ENCODE measurements at places on chromosomes 1 and 21.

DNA sequence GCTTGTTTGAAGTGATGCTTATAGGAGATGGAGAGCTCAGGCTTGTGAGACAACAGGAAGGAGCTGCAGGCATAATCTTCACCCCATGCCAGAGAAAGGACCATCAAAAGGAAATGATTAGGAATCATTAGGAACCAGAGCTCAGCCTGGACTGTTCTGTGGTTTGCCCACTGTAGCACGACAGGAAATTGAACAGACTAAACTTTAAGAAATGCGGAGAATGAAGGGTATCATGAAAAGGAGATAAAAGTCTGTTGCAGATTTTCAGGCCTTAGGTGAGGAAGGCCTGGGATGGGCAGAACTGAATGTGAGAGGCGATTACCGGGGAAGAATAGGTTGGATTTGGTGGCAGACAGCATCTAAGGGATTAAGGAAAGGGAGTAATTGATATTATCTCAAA, 292.0 kb upstream of the PLXNA2 start:
- no peak for DNase-seq

DNA sequence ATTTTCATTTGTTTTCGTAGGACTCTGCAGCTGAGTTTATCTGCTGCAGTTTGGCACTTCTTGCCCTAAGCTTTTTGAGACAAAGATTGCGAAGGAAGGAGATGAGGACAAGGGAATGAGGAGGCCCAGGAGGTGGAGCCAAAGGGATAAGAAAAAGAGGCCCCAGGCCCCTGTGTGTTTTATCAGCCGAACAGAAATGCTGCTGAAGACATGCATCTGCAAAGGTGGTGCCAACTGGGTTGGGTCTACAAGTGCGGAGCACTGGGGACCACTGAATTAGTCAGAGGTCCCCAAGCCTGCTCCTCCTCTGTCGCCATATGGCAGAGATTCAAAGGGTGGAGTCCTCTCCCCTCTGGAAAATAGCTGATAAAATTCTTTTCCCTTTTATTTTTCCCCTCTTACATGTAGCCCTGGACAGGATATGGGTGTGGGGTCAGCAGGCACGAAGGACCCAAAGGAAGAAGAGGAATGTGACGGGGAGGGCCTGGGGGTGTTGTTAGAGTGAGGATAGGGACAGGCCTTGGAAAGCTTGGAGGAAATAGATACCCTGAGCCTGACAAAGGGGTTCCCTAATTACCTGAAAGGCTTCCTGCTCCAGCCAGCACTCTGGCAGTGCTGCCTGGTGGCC, 2.7 kb downstream of the CD34 start:
- no peak for DNase-seq

- DNase-seq, result no peak
These were observed 6.0 kb downstream of the KLHDC8A start for GRCh38 chr1:205350691-205351141.

GRCh38 chr1:113178106-113178505, 105.1 kb downstream of the LRIG2 start:
- no peak for DNase-seq

- no peak for DNase-seq
These were observed 134.2 kb downstream of the TLR5 start for GRCh38 chr1:223008808-223009207.

- DNase-seq, result no peak
These were observed 2587.5 kb upstream of the TPTE start for GRCh38 chr21:7933923-7934322.

- no peak for DNase-seq
These were observed 45.9 kb downstream of the PLXNA2 start for GRCh38 chr1:208198236-208198635.

DNA sequence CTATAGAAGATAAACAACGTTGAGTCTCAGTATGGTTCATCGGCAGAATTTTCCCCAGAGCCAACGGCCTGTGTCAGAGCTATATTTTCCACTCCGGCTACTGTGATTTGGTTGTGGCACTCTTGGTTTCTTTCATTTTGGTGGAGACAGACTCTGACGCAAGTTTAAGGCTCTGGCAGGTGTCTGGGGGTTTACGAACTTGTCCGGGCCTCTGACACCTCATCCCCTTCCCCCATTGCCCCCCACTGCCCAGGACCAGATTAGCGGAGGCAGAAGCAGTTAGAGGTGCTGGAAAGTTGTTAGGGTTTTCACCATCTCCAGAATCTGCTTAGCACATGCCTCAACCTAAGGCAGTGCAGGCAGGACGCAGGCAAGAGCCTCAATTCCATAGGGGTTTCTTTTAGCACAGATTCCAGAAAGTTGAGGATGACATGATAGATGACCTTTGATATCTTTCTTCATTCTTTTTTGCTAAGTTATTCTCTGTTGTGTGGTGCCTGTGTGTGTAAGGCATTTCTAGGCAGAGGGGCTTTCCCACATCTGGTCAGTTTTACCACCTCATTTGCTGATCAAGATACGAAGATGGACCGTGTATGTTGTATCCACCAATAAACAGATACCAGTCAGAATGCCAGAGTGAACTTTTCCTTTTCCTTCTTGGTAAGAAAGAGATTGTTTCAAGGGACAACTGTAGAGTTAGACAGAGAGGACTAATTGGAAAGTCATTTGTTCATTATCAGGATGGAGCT, 18.4 kb upstream of the IL10 start:
- DNase-seq, result no peak

GRCh38 chr1:223224465-223224864, 81.4 kb upstream of the TLR5 start:
- no peak for DNase-seq

- DNase-seq, result no peak
These were observed 211.9 kb upstream of the EDN2 start for GRCh38 chr1:41696381-41696780.

- peak; percentile 97 for DNase-seq
These were observed 186.1 kb downstream of the NTNG1 start for GRCh38 chr1:107326824-107327445.

GRCh38 chr1:227796359-227796915, 19.0 kb upstream of the PRSS38 start:
- DNase-seq, result no peak

GRCh38 chr1:234922987-234923386, 205.7 kb downstream of the TOMM20 start:
- no peak for DNase-seq

GRCh38 chr1:81458186-81458585, 342.5 kb upstream of the ADGRL2 start:
- no peak for DNase-seq

DNA sequence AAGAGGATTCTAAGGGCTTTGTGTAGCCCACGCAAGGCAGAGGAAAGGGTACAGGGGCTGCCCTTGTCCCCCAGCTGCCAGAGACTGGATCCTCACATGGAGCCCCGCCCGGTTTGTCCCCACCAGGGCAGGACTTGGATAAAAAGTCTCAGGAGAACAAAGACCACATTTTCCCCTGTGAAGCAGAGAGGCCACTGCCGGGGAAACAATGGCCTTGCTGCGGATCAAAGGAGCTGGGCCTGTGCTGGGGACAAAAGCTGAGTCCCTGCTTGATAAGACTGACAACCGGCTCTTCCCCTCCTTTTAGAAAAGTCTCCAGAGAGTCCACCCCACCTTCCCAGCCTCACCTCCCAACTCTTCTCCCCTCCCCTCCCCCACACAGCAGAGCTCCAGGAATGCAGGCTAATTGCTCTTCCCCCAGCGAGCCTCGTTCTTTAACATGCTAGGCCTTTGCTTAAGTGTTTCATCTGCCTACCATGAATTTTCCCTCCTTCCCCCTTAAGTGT, 142.4 kb downstream of the PLPP3 start:
- DNase-seq, result no peak

GRCh38 chr1:78088015-78088414, 42.2 kb downstream of the GIPC2 start:
- no peak for DNase-seq

GRCh38 chr1:212188599-212189351, 96.4 kb upstream of the PPP2R5A start:
- DNase-seq, result no peak

DNA sequence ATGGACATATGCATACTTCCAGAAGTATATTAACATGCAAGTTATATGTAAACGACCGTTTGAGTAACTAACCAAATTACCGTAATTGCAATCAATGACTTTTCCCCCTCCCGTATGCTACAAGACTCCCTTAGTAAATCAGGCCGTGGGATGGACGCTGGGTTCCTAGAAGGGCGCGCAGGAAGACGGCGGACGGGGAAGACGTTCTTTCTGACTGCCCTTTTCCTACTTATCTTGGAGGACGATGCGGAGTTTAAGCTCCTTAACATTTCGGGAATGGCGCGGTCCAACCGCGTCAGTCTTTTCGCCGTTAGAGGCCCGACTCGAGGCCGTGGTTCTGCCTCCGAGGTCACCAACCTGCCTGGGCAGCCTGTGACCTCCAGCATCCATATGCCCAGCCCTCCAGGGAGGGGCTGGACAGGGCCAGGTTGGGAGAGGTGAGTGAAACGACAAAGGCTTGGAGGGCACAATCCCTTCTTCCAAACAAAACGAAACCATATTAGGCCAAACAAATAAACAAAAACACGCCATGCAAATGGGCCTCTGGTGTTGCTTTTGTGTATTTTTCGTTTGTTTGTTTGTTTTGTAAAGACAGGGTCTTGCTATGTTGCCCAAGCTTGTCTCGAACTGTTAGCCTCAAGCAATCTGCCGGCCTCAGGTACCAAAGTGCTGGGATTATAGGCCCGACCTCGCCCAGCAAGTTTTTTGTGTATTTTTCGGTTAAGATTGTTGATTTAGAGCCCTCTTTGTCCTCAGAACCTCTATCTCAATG, 873 bp upstream of the PI4KB start:
- no peak for DNase-seq

DNA sequence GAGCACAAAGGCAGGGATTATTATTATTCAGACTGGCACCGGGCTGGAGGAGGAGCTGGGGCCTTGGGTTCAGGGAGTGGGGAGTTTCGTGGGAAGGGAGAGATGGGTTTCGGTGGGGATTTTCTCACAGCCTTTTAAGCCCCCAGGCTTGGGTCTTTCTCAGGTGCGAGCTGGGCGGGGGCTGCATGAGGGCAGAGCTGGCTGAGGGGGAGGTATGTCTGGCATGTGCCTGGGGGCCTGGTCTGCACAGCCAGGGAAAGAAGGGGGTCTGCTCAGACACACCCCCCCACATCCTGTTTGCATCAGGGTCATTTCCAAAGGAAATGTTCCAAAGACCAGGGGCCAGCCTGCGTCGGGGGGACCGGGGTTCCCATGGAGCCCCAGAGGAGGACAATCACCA, 21.6 kb downstream of the GRHL3 start:
- DNase-seq, result no peak

GRCh38 chr1:26852701-26853100, 10.2 kb upstream of the SFN start:
- no peak for DNase-seq

DNA sequence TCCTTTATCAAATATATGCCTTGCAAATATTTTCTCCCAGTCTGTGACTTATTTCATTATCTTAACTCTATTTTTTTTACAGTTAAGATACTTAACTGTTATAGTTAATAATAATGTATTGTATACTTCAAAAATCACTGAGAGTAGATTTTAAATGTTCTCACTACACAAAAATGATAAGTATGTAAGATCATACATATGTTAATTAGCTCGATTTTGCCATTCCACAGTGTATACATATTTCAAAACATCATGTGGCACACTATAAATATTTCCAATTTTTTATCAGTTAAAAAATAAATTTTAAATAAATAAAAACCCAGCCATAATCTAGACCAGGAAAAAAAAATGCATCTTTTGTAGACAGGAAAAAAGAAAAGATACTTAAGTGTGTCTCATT, 27.2 kb downstream of the CTTNBP2NL start:
- DNase-seq, result no peak

DNA sequence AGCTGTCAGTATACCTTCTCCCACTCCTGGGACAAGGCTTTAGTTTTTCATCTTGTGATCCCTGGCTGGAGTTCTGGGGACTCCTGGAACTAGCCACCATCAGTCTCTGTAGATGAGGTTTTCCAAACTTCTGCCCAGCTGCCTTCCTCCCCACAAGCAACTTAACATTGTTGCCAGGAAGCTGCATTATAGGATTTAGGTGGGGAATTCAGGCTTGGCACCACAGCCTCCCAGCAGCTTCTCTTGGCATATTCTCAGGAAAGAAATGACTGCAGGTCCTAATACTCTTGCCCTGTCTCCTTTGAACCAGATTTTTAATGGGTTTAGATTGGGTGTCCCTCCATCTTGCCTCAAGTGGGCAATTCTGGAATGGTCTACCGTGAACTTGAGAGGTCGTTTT, 18.6 kb upstream of the KCNQ4 start:
- no peak for DNase-seq

DNA sequence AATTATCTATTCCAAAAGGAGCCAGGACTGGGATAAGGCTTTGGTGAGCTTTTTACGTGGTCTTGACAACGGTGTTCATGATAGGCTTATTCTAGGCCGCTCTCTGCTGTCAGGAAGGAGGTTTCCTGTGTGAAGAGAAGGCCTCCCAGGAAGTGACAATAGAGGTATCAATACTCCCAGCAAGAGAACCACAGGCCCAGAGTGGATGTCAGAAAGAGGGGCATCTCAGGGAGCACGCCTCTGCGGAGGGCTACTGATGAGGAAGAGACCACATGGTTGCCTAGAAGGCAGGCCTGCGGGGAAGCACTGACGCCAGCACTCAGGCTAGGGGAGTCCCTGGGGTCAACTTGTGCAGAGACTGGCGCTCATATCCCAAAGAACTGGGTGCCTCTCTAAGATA, 60.4 kb downstream of the ITPKB start:
- DNase-seq, result no peak

- no peak for DNase-seq
These were observed 10.6 kb downstream of the CNR2 start for GRCh38 chr1:23902321-23903278.

- no peak for DNase-seq
These were observed 114.7 kb downstream of the ACTL8 start for GRCh38 chr1:17869815-17870214.

- DNase-seq, result no peak
These were observed 90.1 kb downstream of the ATP1B1 start for GRCh38 chr1:169196581-169196980.

DNA sequence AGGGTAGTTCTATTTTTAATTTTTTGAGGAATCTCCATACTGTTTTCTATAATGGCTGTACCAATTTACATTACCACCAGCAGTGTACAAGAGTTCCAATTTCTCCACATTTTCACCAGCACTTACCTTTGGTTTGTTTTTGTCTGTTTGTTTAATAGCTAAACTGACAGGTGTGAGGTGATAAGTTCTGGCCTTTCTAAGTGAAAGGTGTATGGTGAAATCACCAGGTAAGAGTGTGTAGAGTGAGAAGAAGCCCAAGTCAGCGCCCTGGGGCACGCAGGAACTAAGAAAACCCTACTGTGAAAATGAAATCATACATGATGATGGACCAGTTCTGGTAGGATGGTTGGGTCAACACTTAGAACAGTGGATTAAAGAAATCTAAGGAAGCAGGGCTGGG, 34.5 kb downstream of the BTG3 start:
- no peak for DNase-seq

- no peak for DNase-seq
These were observed 466.2 kb upstream of the NR5A2 start for GRCh38 chr1:199561334-199561733.

All from cerebellar cortex (tissue), 1 donor.